Heart left ventricle (tissue), 16 donors: ENCODE measurements at places on chromosomes 3 and 15.

DNA sequence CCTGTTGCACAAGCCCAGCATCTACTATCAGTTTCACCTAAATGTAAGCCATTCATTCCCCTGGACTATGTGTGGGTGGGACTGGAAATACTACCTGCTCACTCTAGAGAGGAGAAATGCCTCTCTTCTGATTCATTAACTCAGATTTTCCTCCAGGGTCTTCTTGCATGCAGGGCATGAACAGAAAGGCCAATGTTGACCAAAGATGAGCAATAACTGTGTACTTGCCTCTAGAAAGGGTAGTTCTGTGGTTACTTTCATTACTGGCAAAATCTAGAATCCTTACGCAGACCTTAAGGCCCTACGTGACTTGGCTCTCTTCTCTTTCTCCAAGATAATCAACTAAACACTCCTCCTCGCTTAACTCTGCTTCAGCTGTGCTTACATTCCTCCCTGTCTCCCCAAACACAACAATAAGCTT, 81.4 kb upstream of the PSMD6 start:
- no peak for DNase-seq

DNA sequence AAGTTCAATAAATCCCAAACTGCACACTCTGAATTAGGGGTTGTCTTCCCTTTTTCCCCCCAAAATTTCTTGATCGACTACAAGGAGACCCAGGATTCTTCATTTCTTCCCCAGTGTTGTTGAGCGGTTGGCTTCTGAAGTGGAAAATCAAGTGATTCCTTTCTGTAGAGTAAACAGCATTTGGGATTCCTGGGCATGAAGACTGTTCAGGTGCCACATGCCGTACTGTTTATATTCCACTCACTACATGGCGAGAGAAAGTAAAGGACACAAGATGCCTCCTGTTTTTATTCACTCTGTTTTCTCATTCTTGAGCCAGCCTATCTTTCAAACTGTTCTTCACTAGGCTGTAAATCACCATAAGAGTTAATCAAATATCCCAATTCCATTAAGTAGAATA, 12.6 kb downstream of the FSTL1 start:
- no peak for DNase-seq

- peak; percentile 48 for DNase-seq
These were observed 737 bp upstream of the ITPR1 start for GRCh38 chr3:4492208-4493013.

DNA sequence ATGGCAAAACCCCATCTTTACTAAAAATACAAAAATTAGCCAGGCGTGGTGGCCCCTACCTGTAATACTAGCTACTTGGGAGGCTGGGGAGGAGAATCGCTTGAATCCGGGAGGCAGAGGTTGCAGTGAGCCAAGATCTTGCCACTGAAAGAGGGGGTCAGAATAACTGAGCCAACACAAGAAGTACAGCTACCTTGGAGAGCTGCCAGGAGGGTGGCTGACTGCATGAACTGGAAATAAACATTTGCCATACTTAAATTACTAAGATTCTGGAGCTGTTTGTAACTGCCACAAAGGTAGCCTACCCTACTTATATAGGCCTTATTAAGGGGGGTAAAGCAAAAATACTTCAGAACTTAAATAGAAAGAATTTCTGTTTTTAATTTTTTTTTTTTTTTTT, 15.4 kb upstream of the PIK3CB start:
- peak; percentile 66 for DNase-seq
